ENCODE measurements at places on chromosomes 1 and 21.
A peak's percentile ranks its signal among the peaks of the same experiment; 100 is the strongest.

DNA sequence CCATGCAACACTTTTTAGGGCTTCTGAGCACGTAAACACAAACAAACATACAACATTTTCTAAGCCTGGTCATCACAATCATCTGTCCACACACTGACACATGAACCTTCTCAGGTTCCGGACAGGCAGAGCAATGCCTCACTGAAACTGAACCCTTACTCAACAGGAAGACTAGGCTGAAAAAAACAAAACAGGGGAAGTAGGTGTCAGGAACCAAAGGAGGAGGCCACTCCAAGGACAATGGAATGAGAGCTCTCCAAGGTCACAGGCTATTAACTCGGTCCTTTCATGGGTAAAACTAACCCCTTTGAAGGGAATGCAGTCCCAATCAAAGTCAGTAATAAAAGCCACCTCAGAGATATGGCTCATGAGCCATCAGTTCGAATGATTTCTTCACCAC lies 76.6 kb downstream of the FAM78B start:
- no peak for DNase-seq

GRCh38 chr1:46005594-46005993 lies 126.8 kb downstream of the PIK3R3 start:
- no peak for DNase-seq

DNA sequence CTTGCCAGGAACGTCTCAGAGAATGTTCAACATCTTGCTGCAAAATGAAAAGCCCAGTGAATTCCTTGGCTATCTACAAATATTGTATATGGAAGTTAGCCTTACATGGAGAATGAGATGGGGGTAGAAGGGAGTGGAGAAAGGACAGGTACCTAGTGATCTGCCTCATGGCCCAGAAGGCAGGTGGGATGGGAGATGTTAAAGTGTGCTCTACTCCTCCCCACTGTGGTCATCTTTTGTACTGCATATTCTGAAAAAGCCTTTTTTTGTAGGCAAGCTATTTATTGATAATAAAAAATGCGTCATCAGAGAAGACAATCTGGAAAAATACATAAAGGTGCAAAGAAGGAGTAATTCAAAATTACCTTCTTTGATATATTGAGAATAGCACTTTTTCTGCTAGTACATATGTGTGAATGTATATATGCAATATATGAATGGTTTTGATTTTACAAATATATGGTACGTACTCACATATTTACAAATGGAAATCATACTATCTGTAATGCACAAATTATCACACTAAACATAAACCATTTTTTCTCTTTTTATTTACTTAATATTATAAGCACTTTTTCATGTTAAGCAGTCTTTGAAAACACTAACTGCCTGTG lies 19.1 kb upstream of the SLC5A9 start:
- peak; percentile 38 for DNase-seq

DNA sequence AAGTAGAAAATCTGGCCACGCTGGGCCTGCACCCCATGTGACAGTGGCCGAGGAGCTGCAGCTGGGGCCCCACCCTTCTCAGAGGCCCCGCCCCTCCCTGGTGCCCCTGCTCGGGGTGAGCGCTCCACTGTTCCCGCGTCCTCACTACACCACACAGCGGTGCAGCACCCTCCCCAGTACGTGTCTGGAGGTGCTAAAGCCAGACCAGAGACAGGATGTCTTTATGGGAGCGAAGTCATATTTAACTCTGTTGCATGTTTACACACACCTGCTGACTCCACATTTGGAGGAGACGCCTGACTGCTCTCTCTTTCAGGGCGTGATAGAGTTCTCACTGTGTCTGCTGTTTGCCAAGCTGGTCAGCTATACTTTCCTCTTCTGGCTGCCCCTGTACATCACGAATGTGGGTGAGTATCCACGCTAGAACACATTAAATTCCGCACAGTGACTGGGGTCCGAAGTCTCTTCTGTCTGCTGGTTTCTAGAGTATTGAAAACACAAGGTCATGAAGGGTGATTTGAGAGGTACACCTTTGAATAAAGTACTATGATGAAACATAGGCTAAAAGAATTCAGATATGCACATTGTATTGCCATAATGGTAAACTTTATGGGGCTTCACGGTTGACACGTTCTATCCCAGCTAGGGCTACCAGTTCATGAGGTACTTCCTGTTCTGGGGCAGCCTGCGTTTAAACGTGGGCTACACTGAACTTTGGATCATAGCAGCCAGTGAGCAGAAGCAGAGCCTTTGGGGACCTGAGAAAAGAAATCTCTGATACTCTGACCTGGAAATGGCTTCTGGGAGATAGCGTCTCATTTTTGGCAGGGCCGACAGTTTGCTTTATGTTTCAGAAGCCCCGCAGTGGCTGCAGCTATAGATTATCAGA lies 48.4 kb downstream of the SLC37A1 start:
- no peak for DNase-seq

DNA sequence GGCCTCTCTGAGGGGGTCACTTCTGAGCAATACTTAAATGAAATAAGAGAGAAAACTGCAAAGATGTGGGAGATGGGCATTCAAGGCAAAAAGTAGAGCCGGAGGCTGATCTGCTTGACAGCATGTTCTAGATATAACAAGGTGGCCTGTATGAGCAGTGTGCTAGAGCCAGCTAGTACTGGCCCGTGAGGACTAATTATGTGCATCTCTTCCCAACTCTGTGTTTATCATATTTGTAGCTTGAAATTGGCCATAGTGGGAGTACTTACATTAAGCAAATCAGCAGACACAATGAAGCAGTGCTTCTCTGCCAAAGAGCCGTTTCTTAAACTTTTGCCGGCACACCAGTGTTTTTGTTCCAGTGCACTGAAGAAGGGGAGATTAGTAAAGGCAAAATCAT lies 13.1 kb upstream of the PTBP2 start:
- no peak for DNase-seq

GRCh38 chr1:186099336-186100104 lies 275.5 kb downstream of the TPR start:
- no peak for DNase-seq

GRCh38 chr1:3101124-3101939 lies 32.3 kb downstream of the PRDM16 start:
- no peak for DNase-seq

DNA sequence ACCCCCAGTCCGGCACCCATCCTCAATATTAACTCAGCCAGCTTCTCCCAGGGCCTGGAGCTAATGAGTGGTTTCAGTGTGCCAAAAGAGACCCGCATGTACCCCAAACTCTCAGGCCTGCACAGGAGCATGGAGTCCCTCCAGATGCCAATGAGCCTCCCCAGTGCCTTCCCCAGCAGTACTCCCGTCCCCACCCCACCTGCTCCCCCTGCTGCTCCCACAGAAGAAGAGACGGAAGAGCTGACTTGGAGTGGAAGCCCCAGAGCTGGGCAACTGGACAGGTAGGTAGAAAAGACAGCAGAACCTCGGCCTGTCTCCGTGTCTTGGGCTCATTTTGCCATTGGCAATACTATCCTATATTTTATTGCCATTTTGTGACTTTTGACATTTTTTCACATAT lies 45.4 kb upstream of the IPO9 start:
- no peak for DNase-seq

- no peak for DNase-seq
Measured at GRCh38 chr1:18592368-18592767, 38.3 kb upstream of the PAX7 start.

GRCh38 chr1:118461154-118461553 lies 276.1 kb upstream of the SPAG17 start:
- no peak for DNase-seq

DNA sequence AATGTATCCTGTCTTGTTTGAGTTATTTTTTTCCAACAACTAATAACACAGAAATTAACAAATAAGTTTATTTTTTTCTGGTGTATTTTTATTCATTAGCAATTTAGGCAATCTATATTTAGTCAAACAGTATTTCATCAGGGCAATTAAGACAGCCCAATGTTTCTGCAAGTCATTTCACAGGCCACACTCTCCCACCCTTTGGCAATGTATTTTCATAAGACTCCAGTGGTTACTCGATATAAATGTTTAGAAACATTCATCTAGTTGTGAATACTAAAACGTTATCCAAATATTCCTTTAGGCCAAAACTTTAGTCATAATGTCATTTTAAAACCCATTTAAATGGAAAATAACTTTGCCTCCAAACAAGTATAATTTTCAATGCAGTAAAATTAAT lies 142.1 kb downstream of the KCNT2 start:
- DNase-seq, result no peak

GRCh38 chr1:216700779-216701178 lies 22.4 kb downstream of the ESRRG start:
- DNase-seq, result no peak

DNA sequence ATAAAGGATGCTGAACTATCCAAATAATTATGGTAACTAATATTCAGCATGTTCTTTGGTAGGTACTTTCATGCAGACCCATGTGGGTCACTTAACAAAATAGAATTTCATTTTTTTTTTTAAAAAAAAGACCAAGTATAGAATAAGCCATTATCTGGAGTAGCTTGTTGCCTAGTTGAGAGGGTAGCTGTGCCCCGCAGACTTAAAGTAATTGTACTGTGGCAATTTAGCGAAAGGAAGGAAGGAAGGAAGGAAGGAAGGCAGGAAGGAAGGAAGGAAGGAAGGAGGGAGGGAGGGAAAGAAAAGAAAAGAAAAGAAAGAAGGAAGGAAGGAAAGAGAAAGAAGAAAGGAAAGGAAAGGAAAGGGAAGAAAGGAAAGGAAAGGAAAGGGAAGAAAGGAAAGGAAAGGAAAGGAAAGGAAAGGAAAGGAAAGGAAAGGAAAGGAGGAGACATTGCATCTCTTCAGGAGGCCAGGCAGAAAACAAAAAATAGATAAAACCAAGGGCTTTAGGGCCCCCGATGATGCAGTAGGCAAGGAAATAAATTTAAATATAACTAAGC lies 35.3 kb upstream of the C1orf21 start:
- no peak for DNase-seq

GRCh38 chr21:16195538-16195910 lies 465.7 kb downstream of the USP25 start:
- DNase-seq, result no peak

DNA sequence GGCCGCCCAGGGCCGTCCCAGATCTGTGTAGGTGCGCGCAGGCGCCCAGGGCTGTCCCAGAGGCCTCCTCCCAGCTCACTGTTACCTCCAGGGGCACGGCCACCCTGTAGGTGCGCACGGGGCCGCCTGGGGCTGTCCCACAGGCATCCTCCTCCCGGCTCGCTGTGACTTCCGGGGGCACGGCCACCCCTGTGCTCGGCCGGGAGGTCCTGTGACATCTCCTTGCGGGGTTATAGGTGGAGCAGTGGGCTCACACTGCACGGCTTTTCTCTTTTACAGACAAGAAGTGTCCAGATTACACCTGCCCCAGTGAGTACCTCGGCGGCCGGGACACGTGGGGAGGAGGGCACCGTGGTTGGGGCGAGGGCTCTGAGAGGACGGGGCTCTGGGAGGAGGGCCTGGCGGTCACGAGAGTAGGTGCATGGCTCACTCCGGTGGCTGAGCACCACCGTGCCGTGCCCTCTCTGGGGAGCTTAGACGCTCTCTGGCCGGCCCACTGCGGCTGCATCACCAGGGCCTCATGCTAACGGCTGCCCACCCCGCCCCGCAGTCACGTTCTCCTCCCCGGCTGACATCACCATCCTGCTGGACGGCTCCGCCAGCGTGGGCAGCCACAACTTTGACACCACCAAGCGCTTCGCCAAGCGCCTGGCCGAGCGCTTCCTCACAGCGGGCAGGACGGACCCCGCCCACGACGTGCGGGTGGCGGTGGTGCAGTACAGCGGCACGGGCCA lies 21.4 kb downstream of the COL6A1 start:
- DNase-seq, result no peak

GRCh38 chr1:111290630-111291029 lies at the start of gene CHIA:
Gene CHIA, plus strand, starts transcription at chr1:111290851. Its CDS starts 19,617 bp downstream, at chr1:111310468.
- no peak for DNase-seq

DNA sequence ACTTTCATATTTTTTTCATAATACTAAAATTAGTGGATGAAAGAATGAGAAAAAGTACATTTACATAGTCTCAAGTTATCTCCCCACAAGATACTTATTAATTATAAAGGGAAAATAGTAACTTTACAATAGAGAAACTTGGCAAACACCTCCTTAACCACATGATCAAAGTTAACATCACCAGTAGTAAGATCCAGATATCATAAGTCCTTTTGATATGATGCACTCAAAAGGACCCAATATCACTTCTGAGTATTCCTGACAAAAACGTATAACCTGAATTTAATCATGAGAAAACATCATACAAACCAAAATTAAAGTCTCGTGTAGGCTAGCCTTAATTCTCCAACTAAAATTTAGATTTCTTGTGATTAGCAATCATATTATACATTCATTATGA lies 67.4 kb downstream of the LYST start:
- no peak for DNase-seq

GRCh38 chr1:13528320-13528719 lies 14.5 kb upstream of the LRRC38 start:
- DNase-seq, result no peak

DNA sequence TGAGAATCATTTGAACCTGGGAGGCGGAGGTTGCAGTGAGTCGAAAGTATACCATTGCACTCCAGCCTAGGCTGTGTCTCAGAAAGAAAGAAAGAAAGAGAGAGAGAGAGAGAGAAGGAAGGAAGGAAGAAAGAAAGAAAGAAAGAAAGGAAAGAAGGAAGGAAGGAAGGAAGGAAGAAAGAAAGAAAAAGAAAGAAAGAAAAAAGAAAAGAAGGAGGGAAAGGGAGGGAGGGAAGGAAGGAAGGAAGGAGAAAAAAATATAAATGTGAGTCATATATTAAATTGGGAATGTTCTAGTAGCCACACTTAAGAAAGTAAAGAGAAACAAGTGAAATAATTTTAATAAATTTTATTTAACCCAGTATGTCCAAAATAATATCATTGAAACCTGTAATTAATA lies 16.7 kb upstream of the CITED4 start:
- no peak for DNase-seq

GRCh38 chr1:39842030-39842678 lies 41.1 kb downstream of the TRIT1 start:
- DNase-seq, result no peak

- no peak for DNase-seq
Measured at GRCh38 chr1:112618114-112618720, 724 bp downstream of the ST7L start.

DNA sequence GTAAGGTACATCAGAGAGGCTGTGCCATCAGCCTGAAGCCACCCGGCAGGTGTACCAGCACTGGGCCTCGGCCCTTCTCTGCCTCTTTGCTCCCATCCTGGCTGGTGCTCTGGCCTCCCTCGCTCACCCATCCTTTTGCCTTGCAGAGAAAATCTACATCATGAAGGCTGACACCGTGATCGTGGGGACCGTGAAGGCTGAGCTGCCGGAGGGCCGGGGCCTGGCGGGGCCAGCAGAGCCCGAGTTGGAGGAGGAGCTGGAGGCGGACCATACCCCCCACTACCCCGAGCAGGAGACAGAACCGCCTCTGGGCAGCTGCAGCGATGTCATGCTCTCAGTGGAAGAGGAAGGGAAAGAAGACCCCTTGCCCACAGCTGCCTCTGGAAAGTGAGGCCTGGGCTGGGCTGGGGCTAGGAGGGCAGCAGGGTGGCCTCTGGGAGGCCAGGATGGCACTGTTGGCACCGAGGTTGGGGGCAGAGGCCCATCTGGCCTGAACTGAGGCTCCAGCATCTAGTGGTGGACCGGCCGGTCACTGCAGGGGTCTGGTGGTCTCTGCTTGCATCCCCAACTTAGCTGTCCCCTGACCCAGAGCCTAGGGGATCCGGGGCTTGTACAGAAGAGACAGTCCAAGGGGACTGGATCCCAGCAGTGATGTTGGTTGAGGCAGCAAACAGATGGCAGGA lies 24.5 kb upstream of the TNFRSF1B start:
- DNase-seq, result peak; percentile 39

GRCh38 chr1:51354416-51354815 lies 24.1 kb upstream of the TTC39A start:
- no peak for DNase-seq

GRCh38 chr1:209855623-209856022 lies 27.9 kb downstream of the UTP25 start:
- no peak for DNase-seq
